ENCODE measurements at places on chromosomes 2 and 18.

DNA sequence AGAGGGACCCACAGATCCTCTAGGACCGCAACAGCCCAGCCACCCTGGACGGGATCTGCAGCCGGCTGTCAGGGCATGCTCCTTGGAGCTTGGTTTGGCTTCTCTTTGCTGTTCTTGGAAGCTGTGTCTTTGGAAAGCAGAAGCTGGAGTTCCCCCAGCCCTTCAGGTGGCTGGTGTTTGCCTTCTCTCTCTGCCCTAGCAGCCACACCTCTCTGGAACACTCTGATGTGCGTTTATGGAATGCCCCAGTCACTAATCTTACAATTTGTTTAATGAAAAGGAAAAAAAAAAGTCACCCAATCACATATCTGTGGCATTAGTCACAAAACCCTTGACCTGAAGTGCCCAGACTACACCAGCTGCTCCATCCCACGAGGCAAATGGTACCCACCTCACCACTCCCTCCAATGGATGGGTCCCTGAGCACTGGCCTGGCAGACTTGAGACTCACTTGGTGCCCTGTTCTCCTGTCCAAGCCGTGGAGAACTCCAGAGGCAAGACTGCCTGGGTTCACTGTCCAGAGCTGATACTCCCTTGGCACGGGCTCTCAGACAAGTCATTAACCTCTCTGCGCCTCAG is 70.2 kb upstream of the DAPL1 start:
- no peak for DNase-seq

DNA sequence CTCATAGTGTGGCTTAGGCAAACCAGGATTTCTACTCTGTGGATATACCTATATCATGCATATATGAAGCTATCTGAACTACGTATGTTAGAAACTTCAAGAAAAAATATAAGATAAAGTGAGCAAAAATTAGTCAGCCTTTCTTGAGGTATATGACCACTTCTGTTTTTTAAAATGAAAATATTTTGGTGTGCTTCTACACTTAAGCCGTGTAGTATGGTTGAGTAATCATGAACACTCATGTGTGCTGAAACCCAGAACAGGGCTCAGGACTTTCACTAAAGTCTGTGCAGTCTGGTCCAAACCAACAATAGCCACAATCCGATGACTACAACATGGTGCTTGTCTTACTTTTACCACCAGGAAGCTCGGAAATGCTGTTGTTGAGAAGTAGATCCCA is 48.9 kb upstream of the TMEM177 start:
- no peak for DNase-seq

DNA sequence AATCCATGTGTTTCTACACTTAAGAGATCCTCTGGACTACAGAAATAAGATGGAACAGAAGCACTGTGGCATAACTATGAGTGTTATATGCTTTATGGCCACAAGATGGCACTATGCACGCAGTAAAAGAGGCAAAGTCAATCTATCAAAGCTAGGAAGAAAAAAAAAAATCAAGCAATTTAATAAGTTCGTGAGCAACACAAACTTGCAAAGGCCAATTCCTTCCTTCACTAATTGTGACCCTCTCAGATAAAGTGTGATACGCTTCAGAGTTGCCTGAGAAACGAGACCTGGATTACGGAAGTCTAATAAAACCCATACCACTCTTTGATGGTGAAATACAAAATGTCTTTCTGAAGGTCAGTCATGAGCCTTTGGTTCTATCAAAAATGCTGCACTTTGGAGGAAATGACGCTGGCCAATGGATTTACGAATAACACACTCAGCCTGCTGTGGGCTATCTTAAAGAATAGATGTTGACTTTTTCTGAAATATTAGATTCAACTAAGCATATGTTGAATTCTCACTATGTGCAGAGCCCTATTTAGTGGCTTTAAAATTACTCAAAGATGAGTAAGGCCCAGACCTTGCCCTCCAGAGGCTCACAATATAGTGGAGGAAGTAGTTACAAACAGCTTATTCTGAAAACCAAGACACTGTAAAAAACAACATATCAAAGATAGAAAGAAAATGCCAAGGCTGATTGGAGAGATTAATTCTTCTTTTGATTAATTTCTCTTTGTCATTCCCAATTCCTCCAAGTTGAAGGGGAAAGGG is 35.5 kb upstream of the TTR start:
- peak; percentile 88 for DNase-seq

- DNase-seq: peak; percentile 91
Observed at GRCh38 chr2:85602476-85603234, at the start of gene TMEM150A. Gene TMEM150A, minus strand, starts transcription at chr2:85602698. Its CDS starts 750 bp downstream, at chr2:85601948.

DNA sequence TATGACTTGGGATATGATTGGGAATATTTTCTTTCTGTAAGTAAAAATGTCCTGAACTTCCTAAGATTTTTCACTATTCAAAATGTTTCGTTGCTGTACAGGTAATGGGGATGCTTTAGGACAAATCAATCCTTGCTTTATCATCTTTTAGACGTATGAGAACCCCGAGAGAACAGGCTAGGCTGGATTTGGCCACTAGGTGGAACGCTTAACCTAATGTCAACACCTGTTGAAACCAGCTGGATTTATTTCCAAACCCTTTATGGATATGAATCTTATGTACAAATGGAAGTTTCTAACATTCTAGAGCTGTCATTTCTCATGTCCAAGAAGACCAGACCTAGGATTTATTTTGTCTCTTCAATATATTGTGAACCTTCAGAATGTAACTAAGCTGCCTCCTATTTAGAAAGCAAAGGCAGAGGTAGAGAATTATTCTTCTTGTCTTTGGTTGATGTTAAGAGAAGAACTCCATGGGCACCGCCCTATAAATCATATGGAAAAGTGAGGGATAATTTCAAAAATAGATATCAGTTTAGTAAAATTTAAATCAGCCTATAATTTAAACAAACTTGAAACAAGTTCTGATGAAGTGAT is 96.7 kb downstream of the PMAIP1 start:
- DNase-seq: peak; percentile 84

- no peak for DNase-seq
Observed at GRCh38 chr2:109254174-109254904, 125.3 kb downstream of the SH3RF3 start.

DNA sequence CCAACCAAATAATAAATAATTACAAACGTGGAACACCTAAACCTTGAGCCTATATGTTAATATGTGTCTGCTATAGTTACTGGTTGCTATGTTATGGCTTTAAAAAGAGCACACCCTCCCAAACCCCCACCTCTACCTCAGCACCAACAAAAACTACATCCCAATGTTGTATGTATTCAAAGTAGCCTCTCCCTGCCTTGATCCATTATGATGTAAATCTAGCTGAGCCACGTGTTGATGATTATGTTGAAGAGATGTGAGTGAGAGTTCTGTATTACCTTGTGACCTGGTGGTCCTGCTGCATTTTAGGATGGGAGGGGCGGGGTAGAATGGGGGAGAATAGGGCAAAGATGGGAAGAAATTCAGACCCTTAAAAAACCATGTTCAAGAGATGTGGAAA is 4.8 kb downstream of the MFSD6 start:
- no peak for DNase-seq

- no peak for DNase-seq
Observed at GRCh38 chr2:31254237-31255203, 20.6 kb downstream of the EHD3 start.

GRCh38 chr18:58947136-58947732 is 82.6 kb downstream of the ZNF532 start:
- DNase-seq: no peak

GRCh38 chr2:72211350-72211749 is 63.7 kb upstream of the CYP26B1 start:
- no peak for DNase-seq

DNA sequence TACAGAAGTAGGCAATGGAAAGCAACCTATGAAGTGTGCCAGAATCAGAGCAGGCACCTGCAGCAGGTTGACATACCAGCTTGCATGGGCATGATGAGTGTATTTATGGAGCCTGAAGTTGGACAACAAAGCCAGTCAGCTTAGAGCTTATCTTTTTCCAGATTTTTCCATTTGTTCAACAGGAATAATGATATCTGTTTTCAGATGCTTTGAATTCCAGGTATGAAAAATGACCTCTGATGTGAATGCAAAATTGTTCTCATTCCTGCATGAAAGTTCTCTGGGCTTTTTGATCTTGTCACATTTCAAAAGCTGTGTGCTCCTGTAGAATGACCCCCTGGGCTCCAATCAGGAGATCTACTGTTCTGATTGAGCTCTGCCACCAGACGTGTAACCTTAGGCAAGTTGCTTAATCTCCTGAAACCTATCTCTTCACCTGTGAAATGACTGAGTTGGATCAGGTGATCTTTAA is 38.2 kb upstream of the VIT start:
- no peak for DNase-seq

- DNase-seq: no peak
Observed at GRCh38 chr2:233445152-233445830, 91.0 kb downstream of the DGKD start.

DNA sequence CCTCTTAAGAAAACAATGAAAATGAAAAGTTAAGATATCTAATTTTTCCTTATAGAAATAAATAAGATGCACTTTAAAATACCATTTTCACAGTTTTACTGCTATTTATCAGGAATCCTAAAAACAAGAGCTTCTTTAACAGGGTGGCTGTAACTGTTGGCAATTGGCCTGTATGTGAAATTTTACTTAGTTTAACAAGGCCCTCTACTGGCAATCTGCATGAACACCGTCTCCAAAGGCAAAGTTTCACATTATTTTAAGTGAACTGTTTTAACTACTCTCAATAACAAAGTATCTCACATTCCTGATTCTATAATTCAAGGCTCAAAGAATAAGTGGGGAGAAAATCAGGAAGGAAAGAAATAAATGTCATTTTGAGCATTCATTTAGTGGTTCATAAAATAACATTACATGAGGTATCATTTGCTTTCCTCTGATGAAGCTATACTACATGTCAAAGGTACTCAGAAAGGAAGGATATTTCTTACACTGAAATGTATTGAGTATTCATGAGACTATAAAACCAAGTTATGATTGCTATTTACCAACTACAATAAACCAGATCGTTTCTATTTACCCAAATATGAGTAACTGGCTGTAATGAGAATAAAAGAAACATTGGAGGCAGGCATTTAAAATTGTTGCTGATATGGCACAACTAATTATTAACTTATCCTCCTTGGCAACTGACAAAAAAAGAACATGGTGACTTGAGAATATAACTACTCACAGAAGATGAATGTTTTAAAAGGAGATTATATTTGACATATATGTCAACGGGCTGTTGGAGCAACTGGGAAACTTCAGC is 7.0 kb downstream of the NCKAP5 start:
- peak; percentile 91 for DNase-seq

DNA sequence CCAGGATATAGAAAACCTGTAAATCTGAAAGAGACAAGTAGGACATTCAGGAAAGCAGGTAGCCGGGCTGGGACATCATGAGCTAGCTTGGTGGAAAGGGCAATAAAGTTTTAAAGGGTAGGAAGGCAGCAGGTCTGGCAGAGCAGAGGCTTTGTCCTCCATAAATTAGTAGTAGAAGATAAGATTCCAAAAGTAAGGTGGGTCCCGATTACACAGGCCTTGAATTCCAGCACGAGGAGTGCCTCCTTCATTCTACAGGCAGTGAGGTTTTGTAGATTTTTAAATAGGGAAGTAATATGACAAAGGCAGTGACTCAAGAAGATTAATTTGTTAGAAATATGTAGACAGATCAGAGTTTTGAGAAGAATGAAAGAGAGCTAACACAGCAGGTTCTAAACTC is 160.7 kb downstream of the DTNB start:
- no peak for DNase-seq

DNA sequence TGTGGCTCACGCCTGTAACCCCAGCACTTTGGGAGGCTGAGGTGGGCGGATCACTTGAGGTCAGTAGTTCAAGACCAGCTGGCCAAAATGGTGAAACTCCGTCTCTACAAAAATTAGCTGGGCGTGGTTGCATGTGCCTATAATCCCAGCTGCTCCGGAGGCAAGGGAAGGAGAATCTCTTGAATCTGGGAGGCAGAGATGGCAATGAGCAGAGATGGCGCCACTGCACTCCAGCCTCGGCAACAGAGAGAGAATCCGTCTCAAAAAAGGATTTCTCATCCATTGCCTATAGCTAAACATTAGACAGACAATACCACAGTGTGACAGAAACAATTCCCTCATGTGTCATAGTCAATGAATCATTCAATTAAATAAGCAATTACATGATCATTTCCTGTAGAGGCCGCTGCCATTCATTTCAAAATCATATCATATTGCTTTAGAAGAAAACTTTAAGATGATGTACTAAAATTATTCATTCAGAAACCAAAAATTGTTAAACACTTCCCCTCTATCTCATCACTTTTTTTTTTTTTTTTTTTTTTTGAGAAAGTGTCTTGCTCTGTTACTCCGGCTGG is 69.5 kb upstream of the TGIF1 start:
- DNase-seq: peak; percentile 45

DNA sequence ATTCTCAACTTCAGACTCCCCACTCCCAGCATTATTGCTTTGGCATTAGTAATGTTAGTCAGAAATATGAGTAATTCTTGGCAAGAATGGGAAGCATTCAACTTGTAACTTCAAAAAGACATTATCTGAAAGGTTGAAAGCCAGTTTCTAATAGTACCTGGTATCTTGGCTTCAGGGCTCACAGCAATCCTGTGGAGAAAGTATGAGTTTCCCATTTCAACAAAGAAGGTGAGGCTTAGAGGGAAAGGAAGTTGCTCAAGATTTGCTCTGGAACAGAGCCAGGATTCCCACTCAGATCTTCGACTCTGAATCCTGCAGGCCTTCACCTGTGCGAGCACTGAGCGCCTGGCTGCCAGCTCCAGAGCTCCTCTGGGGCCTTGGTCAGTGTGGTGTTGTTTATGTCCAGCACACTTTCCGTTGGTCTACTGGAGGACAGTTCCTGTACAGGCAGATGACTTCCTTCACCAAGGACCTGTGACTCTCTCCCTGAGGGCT is 136.1 kb downstream of the MCFD2 start:
- DNase-seq: peak; percentile 44

- no peak for DNase-seq
Observed at GRCh38 chr18:61244632-61245031, 88.6 kb upstream of the CDH20 start.

DNA sequence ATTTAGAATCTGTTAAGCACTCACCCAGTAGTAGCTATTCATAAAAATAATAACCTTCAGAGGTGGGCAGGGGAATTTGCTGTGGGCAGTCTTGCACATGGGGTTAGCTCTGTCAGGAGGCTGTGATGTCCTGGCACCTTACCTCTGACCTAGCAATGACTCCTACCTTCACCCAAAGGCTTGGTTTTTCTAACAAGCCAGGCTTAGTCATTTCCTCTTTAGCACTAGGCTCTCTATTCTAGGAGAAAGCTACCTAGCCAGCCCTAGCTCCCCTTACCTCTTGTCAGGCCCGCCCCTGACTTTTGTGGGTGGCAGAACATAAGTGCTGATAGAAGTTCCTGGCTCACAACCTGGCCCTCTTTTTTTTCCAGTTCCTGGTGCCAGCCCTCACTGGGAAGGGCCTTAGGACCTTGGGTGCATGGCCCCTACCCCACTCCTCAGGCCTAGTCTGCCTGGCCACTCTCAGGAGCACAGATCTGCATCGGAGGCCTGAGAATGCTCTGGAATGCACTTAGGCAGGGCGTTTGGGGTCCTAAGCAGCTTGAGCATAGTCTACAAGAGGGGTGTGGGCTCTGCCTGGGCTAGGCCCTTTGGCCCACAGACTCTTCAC is 17.7 kb downstream of the CPLX4 start:
- DNase-seq: no peak

GRCh38 chr2:85213404-85213803 is 80.2 kb downstream of the TCF7L1 start:
- DNase-seq: no peak

GRCh38 chr2:84424152-84424551 is 34.9 kb downstream of the SUCLG1 start:
- DNase-seq: peak; percentile 54

All from choroid plexus epithelial cell (primary cell).